ENCODE measurements at places on chromosomes 6 and 20.

- H3K27ac ChIP-seq = no peak overlapping the region
- H3K4me3 ChIP-seq = no peak overlapping the region
- peaks cover 8% of the 10 kb centered on the region for H3K36me3 ChIP-seq
- no peak for DNase-seq
- H3K4me1 ChIP-seq = no peaks in the 10 kb centered on the region
Measured at GRCh38 chr6:106318851-106319250, 6.7 kb downstream of the ATG5 start.

DNA sequence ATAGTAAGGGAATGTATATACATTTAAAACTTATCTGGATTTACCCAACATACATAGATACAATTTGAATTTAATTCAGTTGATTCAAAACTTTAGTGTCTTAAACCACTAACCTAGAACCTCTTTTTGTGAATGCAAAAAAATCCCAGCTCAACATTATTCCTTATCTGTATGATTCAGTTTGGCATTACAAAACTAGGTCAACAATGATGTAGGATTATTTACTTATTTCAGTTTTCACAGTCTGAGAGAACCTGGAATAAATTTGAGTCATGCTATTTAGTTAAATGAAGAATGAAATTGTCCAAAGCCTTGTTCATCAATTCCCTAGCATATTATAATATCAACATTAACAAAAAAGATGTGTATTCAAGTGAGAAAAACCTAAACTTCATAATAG is 7.4 kb upstream of the PLCB1 start:
- no peaks in the 10 kb centered on the region for H3K36me3 ChIP-seq
- H3K4me3 ChIP-seq = no peak overlapping the region
- DNase-seq = no peak
- H3K27me3 ChIP-seq = no peaks in the 10 kb centered on the region
- H3K4me1 ChIP-seq = no peaks in the 10 kb centered on the region
- no peak overlapping the region for H3K27ac ChIP-seq

- H3K4me1 ChIP-seq = peaks cover 8% of the 10 kb centered on the region
- no peak overlapping the region for H3K27ac ChIP-seq
- peaks cover 9% of the 10 kb centered on the region for H3K27me3 ChIP-seq
Measured at GRCh38 chr6:36392621-36393020, 5.2 kb upstream of the ETV7 start.

DNA sequence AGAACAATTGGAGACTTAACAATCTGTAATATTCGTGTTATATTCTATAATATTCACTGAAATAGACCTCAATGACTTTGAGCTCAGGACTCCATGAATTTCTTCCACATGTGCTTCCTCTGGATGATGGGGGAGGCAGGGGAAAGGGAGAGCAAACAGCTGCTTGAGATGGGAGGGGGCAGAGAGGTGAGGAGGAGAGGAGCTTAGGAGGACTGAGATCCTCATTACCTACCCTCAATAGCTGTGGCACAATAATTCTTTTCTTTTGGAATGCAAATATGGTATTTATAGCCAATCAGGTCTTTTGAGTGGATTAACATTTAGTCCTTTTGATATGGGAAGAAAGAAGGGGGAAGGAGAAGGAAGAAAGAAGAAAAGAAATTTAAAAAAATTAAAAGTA is 64.1 kb upstream of the ZNF217 start:
- peak overlapping the region; percentile 14 for H3K27ac ChIP-seq
- no peaks in the 10 kb centered on the region for H3K36me3 ChIP-seq
- peaks cover 85% of the 10 kb centered on the region for H3K4me1 ChIP-seq
- DNase-seq = no peak
- H3K27me3 ChIP-seq = no peaks in the 10 kb centered on the region
- no peak overlapping the region for H3K4me3 ChIP-seq

GRCh38 chr6:160933256-160933655 is 58.3 kb upstream of the MAP3K4 start:
- peaks cover 8% of the 10 kb centered on the region for H3K4me1 ChIP-seq
- H3K4me3 ChIP-seq = no peak overlapping the region
- H3K27me3 ChIP-seq = peaks cover 14% of the 10 kb centered on the region
- H3K27ac ChIP-seq = no peak overlapping the region
- H3K36me3 ChIP-seq = no peaks in the 10 kb centered on the region

DNA sequence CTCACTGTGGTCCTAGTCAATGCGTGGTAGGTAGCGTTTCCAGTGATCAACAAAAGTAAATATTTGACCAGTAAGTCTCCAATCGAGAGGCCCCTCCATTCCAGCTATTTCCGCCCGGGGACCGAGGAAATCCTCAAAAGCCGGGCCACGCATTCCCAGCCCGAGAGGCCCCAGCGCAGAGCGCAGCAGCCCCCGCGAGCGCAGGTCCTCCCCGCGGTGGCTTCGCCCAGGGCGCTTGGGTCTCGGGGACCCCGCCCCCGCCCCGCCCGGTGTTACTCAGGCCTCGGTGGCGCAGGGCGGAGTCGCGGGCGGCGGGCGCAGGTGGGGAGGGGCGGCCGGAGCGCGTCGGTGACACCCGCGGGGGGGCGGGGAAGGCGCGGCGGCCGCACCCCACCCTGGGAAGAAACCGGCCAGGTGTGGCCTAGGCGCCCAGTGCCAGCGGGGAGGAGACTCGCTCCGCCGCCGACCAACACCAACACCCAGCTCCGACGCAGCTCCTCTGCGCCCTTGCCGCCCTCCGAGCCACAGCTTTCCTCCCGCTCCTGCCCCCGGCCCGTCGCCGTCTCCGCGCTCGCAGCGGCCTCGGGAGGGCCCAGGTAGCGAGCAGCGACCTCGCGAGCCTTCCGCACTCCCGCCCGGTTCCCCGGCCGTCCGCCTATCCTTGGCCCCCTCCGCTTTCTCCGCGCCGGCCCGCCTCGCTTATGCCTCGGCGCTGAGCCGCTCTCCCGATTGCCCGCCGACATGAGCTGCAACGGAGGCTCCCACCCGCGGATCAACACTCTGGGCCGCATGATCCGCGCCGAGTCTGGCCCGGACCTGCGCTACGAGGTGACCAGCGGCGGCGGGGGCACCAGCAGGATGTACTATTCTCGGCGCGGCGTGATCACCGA is at the start of gene DSP:
DSP (plus strand) TSS at position 497 of the 890 bp plus-strand sequence; CDS start at position 742, 245 bp downstream.
- H3K27me3 ChIP-seq = peaks cover 83% of the 10 kb centered on the region
- no peaks in the 10 kb centered on the region for H3K36me3 ChIP-seq
- H3K4me3 ChIP-seq = peak within 1 kb of the TSS; percentile 46
- H3K4me1 ChIP-seq = peaks cover 19% of the 10 kb centered on the region
- no peak for DNase-seq
- H3K27ac ChIP-seq = no peak within 1 kb of the TSS

- no peaks in the 10 kb centered on the region for H3K36me3 ChIP-seq
- H3K4me3 ChIP-seq = no peak overlapping the region
- H3K27ac ChIP-seq = no peak overlapping the region
- H3K4me1 ChIP-seq = no peaks in the 10 kb centered on the region
- peaks cover 36% of the 10 kb centered on the region for H3K27me3 ChIP-seq
- DNase-seq = no peak
Measured at GRCh38 chr6:131917318-131917717, 33.9 kb downstream of the CCN2 start.
